ENCODE measurements at places on chromosomes 3 and 15.
A peak's percentile ranks its signal among the peaks of the same experiment; 100 is the strongest.

- DNase-seq, result no peak
Observed at GRCh38 chr3:57029924-57030323, 30.5 kb upstream of the SPATA12 start.

- DNase-seq, result no peak
Observed at GRCh38 chr15:90287946-90288345, 22.5 kb downstream of the NGRN start.

GRCh38 chr3:119912220-119912619 is 130.3 kb downstream of the NR1I2 start:
- DNase-seq, result no peak

- DNase-seq, result no peak
Observed at GRCh38 chr3:152229692-152230091, 39.0 kb upstream of the MBNL1 start.

DNA sequence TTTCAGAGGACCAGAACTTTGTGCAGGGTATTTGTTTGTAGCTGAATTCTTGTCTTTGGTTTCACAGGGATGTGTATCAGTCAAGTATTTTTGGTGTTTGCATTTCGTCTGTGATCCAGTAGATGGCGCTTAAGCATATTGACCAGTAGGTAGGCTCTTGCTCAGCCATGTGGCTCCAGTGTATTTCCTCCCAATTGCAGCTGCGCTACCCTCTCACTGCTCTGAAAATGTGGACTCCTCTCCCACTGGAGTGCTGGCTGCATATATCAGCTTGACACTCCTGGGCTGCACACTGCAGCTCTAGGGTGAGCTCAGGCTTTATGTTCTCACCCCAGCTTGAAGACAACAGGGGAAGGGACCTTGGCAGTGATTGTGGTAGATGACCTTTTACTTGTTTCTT is 1264.3 kb upstream of the ALCAM start:
- peak; percentile 45 for DNase-seq

DNA sequence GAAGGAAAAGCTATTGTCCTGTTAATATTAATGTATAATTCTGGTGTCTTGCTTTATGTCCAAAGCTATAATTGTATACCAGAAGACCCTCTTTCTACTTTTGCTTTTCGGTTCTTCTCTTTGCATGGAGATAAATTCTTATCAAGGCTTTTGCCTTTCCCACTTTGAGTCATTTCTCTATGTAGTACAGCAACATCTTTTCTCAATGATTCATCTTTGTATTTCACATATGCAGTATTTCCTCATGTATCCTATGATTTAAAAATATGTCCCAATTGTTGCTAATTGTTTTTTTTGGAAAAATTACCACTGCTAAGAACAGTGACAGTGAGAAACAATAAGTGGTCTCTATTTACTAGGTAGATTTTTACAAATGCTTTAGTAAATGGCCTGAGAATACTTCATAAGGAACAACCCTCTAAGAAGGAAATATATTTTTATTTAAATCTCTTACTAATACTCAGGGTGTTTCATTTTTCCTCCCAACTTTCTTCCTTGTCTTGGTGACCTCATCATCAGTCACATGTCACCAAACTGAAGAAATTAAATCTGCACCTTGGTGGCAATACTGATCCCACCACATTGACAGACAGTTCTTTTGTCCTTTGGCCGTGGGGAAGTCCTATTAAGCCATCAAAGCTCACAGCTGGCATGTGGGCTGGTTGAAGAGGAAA is 290.6 kb downstream of the SATB1 start:
- no peak for DNase-seq

DNA sequence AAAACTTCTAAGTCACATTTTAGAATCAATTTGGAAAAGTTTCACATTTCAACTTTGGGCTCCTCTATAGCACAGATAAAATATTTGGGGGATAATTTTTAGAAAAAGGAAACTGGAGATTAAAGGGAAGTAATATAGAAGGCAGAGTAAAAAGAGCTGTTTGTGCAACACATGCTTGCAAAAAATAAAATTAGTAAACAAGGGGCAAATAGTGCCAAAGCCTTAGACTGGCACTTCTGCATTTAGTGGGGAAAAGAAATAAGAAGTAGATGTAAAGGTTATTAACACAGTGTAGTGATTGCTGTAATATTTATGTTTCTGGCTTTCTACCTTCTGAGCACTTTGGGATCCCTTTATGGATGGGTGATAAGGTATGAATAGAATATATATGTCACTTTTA is 246.6 kb downstream of the CBLB start:
- DNase-seq, result no peak

DNA sequence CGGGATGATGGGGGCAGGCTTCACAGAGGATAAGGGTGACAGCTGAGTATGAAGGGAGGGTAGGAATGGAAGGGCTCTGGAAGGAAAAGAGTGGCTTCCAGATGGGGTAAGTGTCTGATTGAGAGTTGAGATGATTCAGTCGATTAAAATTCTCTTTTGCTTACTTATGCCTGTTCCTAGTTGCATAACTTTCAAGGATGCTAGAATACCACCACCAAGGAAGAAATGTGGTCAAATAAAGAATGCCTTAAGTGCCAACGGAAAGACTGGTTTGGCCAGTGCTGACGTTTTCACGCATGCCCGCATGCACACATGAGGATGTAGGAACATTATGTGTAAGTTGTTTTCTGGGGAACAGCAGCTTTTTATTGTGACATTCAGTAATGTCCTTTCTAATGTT is 263.4 kb upstream of the WNT5A start:
- peak; percentile 41 for DNase-seq

DNA sequence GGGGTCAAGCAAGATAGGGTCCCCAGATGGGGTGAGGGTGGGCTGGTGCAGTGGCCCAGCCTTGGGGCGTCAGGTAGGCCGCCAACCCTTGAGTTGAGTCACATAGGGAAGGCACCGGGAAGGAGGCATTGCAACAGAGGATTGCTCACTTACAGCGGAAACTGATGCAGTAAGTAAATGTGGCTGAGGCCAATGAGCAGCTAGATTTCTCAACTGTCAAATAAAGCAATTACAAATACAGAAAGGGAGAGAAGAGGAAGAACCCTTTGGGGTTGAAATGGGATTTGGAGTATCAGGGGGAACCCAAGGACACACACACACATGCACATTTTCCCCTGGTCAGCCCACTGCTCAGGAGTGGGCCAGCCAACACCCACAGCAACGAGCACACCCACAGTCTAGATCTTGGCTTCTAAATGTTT is 44.0 kb downstream of the CHSY1 start:
- no peak for DNase-seq

GRCh38 chr3:129530251-129530791 is 1.9 kb downstream of the RHO start:
- no peak for DNase-seq

- no peak for DNase-seq
Observed at GRCh38 chr3:82736696-82737277, 975.3 kb upstream of the GBE1 start.

- DNase-seq, result no peak
Observed at GRCh38 chr15:61198722-61199121, 30.4 kb downstream of the RORA start.

DNA sequence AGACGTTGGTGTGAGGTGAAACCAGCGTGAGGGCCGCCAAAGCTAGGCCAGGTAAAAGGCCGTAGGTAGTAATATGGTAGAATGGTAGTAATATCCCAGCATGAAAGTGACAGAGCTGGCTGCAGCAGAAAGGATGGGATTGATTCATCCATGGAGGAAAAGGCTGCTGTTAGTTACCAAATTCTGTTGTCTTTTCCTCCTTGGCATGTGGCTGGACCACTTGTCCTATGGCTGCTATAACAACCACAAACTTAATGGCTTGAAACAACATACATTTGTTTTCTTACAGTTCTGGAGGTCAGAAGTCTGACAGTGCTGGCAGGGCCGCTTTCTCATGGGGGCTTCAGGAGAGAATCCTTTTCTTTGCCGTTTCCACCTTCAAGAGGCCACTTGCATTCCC is 47.8 kb upstream of the CHST2 start:
- no peak for DNase-seq

DNA sequence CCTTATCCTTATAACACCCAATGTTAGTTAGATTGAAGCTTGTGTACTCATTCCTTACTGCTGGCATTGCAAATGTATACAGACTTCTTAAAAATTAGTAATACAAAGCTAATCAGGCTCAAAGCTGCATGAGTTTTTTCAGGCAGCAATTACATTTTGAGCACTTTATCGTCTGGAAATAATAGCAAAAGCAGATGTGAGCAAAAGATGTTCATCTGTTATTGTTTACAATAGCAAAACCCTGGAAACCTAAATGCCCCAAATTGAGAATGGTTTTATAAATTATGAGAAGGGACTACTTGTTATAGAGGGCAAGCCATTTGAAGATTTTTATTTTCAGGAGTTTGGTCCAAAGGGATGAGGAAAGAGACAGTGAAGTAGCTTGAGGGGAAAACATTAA is 126.4 kb downstream of the GADL1 start:
- no peak for DNase-seq

DNA sequence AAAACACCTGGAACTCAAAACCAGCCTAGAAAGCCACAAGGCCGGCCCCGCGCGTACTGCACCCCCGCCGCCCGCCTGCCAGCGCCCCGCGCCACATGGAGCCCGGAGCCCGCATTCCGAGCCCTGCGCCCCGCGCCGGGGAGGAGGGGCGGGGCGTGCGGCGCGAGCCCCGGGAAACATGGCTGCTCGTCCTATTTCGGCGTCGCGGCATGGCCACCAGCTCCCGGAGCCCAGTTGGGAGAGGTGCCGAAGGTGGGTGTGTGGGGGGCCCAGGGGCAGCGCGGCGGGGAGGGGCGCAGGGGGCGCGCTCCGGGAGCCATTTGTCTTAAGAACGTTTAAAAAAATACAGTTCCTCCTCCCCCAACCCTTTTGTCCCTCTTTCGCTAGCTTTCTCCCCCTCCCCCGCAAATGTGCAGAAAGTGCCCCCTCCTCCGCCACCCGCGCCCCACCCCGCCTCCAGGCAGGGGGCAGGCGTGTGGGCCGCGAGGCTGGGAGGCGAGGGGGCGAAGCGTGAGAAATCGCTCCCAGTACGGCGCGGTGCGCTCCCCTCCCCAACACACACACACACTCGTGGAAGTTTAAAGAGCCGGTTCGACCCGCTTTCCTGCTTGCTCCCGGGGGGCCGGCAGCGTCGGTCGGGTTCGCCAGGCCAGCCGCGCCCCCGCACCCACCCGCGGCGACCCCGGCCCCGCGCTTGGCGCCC is 2.5 kb downstream of the ANP32A start:
- DNase-seq, result peak; percentile 74

DNA sequence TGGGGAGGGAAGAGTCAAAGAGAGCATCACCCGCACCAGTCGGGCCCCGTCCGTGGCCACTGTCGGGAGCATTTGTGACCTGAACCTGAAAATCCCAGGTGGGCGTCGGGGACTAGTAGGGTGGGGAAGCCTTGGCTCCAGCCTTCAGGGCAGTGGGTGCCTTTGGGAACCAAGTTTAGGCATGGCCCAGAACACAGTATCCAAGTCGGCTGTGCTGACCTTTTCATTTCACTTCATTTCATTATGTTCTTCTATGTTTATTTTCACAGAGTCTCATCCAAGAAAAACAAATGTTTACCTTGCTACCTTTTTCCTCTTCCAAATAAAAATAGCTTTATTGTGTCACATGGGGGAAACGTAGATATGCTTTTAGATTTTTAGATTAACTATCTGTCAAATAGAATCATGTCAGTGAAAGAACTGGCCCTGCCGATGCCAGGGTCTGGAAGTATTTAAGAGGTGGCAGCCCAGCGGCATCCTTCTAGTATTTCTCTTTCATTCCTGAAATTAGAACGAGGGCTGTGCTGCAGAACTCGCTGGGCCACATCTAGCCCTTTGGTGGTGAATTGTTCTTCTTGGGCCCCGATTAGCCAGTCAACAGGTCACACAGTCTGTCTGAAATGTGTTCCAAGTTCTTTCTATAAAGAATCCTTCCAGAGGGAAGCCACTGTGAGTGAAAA is 60.5 kb downstream of the DNASE1L3 start:
- no peak for DNase-seq

- DNase-seq, result no peak
Observed at GRCh38 chr3:33075995-33076394, 21.0 kb downstream of the GLB1 start.

DNA sequence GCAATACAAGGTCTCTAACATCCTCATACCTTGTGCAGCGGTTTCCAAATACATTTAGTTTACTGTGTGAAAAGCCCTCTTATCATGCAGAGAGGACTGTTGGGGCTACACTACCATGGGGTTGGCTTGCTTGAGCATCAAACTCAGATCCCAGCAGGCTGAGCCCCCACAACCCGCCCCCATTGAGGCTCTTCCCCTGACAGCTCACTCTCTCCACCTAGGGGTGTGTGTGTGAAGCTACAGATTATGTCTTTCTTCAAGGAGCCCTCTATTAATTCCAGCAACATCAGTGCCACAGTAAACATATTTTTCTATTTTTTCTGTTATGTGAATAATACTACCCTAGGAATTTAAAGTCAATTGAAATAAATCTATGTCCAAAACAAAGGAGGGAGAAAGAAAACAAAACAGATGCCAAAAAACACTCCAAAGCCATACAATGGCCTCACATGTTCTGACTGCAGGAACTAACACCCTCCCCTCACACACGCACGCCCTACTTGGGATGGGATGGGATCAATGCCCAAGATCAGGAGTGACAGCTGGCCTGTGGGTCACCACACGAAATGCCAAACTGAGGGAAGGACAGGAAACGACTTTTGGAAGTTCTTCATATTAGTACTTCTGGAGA is 14.7 kb downstream of the TM4SF4 start:
- no peak for DNase-seq

DNA sequence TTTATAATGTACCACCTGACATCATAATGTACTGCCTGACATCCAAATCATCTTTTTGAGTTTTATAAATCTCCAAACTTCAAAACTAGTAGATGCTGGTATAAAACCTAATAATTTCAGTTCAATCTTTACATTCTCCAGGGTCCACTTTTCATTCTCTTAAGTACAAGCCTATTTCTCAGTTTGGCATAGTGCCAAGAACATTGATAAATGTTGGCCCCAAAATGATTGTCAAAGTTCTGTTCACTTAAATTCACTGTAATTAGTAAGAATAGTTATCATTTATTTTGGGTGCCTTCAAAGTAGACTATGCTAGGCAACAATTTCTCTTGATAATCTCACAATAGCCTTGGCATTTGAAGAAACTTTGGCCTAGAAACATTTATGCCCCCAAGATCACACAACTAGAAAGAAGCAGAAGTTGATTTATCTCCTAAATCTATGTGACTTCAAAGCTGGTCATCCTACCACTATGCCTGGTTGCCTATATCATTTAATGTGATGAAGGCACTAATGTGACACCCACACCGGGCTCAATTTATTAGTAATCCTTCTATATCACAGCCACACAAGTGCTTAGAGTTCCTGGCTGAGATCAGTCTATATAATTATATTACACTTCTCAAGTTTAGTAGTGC is 101.7 kb downstream of the ZNF609 start:
- DNase-seq, result no peak

GRCh38 chr3:13166243-13167063 is 93.2 kb upstream of the IQSEC1 start:
- no peak for DNase-seq

GRCh38 chr3:39202094-39202493 is 9.7 kb upstream of the XIRP1 start:
- DNase-seq, result no peak

Measured in LoVo (cell line).